ENCODE measurements at places on chromosomes 4 and X.

GRCh38 chrX:133994576-133994975 lies 9.2 kb upstream of the GPC3 start:
- no peak for DNase-seq

- no peak for DNase-seq
Measured at GRCh38 chrX:2374086-2374485, 126.7 kb downstream of the DHRSX start.

- no peak for DNase-seq
Measured at GRCh38 chr4:119025916-119026661, 109.5 kb upstream of the MYOZ2 start.

DNA sequence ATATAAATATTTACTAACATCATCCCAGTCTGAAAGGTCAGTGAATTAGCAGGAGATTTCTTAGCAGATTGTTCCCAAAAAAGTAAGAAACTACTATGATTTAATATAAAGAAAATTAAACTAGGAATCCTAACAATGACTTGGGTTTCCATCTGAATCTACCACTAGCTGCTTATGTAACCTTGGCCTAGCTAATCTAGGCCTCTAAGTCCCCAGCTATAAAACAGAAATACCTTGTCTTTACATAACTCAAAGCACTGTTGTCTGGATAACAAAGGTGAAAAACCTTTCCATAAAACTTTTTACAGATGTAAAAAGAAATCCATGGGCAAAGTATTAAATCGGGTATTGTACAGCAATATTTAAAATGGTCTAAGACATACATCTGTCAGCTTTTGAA lies 3.0 kb downstream of the FBXL5 start:
- no peak for DNase-seq

DNA sequence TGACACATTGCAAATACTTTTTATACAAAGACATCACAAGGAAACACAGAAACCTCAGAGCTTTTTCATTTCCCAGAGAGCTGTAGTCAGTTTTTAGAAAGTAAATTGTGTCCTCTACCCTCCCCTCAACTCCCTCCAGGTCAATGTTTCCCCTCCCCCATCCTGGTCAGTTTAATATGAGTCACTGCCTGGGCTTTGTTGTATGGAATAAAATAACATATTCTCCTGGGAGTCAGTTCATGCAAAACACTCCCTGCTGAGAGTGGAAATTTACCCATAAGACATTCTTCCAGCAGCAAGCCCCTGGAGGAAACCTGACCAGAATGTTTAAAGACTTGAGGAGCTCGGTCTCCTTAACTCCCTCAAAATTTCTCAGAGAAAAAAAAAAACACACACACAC lies 270.1 kb upstream of the LDB2 start:
- no peak for DNase-seq

- DNase-seq: no peak
Measured at GRCh38 chr4:86033171-86033570, 326.7 kb downstream of the MAPK10 start.
